ENCODE measurements at places on chromosomes 5 and 9.

- no peak for DNase-seq
Observed at GRCh38 chr5:133569347-133569746, 43.0 kb downstream of the FSTL4 start.

DNA sequence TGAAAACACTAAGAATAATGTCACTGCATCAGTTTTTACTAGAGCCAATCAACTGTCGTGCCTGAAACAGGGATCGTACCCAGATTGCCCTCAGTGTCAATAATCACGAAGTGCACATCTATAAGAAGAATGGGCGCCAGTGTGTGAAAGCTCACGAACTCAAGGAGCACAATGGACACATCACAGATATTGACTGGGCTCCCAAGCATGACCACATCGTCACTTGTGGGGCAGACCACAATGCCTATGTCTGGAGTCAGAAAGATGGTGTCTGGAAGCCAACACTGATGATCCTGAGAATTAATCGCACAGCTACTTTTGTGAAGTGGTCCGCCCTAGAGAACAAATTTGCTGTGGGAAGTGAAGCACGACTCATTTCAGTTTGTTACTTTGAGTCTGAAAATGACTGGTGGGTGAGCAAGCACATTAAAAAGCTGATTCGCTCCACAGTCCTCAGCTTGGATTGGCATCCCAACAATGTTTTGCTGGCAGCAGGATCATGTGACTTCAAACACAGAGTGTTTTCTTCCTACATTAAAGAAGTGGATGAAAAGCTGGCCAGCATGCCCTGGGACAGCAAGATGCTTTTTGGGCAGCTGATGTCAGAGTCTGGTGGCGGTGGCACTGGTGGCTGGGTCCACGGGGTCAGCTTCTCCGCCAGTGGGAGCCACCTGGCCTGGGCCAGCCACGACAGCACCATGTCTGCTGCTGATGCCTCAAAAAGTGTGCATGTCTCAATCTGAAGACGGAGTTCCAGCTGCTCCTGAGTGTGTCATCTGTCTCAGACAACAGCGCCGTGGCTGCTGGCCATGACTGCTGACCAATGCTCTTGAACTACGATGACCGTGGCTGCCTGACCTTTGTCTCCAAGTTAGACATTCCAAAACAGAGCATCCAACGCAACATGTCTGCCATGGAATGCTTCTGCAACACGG, 32.2 kb downstream of the NSA2 start:
- DNase-seq = no peak

GRCh38 chr9:69130456-69131441, 43.3 kb upstream of the TJP2 start:
- DNase-seq = no peak

DNA sequence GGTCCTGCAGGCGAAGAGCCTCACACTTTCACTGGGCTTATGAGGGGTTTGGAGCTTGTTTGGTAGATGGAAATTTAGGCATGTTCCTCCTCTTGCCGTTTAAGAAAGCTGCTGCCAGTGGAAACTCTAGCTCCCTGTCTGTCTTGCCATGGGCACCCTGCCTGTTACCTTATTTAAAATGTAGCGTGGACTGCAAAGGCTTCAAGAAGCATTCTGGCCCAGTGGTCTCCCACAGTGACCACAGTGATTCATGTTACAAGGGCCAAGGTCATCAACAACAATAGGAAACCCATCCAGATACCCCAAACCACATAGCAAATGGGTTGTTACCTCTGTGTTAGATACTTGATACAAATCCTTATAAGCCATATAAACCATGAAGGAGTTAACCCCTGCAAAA, 96.6 kb downstream of the DPYSL3 start:
- DNase-seq = no peak

GRCh38 chr5:174189654-174190541, 144.4 kb downstream of the NSG2 start:
- no peak for DNase-seq

GRCh38 chr5:73336366-73336765, 112.2 kb downstream of the FOXD1 start:
- no peak for DNase-seq

GRCh38 chr5:172187118-172188032, 649 bp downstream of the STK10 start:
- peak; percentile 31 for DNase-seq

DNA sequence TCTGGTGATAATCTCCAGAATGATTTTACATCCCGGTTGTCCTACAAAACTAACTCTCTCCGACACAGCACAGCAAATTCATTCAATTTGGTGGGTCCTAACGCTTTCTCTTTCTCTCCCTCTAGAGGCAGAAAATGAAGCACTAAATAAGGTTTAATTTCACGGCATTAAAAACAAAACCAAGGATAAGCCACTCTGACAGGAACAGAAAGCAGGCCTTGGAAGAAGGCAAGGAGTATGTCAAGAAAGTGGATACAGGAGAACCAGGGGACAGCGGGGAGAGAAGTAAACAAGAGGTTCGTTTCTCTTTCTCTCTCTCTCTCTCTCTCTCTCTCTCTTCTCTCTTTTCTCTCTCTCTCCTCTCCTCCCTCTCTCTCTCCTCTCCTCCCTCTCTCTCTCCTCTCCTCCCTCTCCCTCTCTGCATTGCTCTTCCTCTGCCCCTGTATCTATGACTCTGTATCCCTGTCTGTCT, 49.8 kb downstream of the EBF1 start:
- no peak for DNase-seq

- DNase-seq = no peak
Observed at GRCh38 chr5:128965638-128966302, 482 bp downstream of the SLC27A6 start.

DNA sequence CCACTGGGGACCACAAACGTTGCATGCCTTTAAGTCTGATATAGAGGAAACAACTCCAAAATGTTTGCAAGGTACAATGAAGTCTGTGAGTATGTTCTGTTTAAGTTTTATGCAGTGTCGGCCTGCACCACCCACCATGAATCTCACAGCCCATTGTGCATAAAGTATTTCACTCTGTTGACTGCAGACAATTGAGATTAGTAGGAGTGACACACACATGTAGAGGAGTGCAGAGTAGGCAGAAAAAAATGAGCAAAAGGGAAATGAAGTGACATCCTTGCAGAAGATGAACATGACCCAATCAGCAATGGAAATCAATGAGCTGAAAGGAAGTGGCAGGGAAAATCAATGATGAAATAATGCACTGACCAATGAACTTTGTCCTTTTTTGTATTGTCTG, 315.6 kb upstream of the PTPRD start:
- DNase-seq = no peak

DNA sequence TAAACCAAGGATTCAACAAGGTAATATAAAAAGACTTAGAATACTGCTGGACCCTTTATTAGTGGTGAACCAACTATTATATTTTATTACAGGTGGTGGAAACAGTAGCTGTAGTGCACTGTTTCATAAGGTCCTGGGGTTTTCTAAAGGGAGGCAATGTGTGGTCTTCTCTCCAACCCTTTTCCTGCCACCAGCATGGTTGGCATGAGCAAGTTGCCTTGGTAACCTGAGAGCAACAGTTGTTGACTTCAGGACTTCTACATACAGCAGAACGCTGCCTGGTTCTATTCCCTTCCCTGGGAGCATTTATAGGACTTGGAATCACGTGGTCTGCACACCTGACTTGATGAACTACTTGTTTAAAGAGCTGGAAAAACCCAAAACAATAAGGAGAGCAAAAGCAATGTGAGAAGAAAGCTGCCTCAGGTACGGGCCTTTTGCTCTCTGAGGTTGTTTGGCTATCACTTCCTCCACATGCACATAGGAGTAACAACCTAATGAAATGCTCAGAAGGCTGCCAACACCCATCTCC, 81.1 kb upstream of the RAI14 start:
- no peak for DNase-seq

DNA sequence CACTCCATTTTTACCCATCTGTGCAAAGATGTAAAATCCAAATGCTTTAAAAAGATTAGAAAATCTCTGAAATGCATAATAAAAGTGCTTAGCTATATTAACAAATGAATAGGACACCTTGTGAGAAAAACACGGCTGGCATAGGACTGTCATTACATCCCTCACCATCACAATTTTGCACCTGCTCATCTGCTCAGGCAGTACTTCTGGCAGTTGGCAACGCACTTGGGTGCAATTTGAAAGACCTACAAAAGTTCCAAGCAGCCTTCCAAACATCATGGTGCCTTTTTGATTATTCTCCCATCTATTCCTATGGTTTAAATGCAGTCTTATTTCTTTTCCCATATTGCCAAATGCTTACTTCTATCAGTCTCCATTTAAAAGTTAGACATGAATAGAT, 501.8 kb downstream of the ENC1 start:
- no peak for DNase-seq

GRCh38 chr5:5155617-5156016, 15.5 kb downstream of the ADAMTS16 start:
- DNase-seq = no peak

DNA sequence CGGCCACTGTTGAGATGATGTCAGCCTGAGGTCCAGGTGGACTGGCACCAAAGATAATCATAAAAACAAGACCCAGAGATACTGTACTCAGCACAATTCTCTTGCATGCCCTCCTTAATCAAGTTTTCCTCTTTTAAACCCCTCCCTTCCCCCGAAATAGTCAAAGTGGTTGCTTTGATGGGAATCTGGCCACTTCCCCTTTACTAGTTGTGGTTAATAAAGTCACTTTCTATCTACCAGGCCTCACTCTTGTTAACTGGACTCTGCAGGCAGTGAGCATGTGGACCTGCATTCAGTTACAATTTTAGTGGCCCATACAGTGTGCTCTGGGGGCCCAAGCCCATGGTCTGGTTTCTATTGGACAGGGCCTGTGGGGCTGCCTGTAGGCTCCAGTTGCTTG, 17.5 kb downstream of the FBP2 start:
- no peak for DNase-seq

- DNase-seq = no peak
Observed at GRCh38 chr9:126915281-126915816, 767 bp downstream of the RALGPS1 start.

- DNase-seq = no peak
Observed at GRCh38 chr9:130034570-130034969, 8.4 kb downstream of the FNBP1 start.

GRCh38 chr5:167001246-167001645, 1290.2 kb upstream of the WWC1 start:
- DNase-seq = no peak

DNA sequence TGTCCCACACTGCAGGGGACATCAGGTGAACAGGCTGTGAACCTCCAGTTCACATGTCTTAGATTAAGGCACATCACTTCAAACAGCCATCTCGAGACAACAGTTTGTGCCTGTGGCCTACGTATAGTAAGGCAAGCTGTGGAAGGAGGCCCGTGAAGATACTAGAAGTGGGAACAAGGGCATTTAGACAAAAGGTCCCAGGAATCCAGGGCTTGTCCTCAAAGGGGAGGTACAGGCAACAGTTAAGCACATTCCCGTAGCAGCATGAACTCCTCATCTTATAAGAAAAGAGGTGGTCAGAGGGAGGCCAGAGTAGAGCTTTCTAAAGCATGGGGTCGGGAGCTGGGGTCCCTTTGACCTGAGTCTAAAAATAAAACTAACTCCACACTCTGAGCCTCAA, 122.5 kb upstream of the TRPM3 start:
- no peak for DNase-seq

DNA sequence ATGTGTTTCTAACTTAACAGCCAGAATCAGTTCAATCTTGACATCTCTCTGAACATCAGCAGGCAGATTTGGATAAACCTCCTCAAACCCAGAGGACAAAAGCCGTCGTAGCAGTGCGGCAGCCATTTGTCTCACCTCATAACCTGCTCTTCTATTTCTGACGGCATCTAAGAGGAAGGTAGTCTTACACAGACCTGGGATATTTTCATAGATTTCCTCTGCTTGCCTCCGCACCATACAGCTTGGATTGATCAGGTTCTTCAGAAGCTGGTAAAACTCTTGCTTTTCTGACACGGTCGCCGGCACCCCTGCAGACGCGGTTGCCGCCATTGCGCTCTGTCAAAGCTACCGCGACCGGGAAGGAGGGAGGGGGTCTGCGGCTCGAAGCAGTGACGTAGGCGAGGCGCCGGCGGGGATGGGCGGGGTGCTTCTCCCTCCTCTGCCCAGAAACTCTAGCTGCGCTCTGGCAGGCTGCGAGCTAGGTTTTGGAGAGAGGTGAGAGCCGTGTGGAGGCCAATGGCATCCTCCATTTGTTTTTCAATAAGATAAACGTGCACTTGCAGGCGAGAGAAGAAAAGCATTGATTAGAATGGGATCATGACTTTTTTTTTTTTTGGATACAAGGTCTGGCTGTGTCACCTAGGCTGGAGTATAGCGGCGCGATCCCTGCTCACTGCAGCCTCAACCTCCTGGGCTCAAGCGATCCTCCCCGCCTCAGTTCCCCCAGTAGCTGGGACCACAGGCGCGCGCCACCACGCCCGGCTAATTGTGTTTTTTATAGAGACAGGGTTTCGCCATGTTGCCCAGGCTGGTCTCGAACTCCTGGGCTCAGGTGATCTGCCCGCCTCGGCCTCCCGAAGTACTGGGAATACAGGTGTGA, at the start of gene RANBP6:
Gene RANBP6 (minus strand): TSS at position 347 of the 880 bp plus-strand sequence. CDS start 17 bp downstream, at position 330.
- DNase-seq = peak; percentile 36

- DNase-seq = peak; percentile 22
Observed at GRCh38 chr5:158514319-158514985, 585.3 kb downstream of the EBF1 start.

DNA sequence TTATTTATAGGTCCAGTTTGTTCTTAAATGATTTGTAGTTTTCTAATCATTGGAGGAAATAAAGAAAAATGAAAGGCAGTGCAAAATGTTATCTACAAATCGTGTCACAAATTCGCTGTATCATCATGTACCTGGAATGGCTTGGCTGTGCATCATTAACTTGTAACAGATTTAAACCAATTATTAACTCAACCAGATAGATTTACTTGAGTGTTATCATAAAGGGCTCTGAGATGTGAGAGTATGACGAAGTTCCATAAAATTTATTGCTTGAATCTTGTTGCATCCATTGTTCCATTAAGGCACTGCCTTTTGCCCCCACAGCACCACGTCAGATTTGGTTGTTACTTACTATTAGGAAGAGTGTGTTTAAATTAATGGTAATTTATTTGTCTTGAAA, 23.5 kb downstream of the PCSK5 start:
- no peak for DNase-seq

DNA sequence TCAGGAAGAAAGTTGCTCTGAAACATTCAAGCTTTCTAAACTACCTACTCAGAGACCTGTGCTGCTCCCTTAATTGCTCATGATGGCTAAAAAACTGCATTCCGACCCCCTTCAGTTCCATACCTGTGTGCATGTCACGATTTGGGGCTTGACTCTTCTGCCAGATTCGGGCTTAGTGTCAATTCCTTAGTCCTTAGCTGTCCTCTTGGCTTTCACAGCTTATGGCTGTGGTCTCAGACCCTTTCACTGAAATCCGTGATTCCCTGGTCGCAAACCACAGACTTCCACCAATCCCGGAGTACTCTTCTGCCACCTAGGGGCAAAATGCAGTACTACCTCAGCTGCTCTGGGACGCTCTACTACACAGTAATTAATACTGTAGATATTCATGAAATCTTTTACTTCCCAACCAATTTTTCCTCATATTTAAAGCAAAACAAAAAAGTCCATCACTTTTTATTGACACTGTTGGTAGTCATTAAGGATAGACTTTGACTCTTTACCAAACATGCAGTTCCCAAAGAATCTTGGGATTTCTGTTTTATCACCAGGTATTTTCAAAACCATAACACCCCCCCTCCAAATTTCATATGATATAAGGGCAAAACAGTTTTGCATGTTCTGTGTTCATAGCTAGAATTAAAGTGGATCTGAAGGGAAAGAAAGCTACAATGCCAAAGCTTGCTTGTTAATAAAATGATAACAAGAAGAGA, 617.4 kb downstream of the SLCO4C1 start:
- no peak for DNase-seq

- no peak for DNase-seq
Observed at GRCh38 chr5:158513490-158514318, 586.0 kb downstream of the EBF1 start.
